ENCODE measurements at places on chromosomes 16 and 17.

- no peak for DNase-seq
Measured at GRCh38 chr16:81004646-81005353, 1.9 kb downstream of the CMC2 start.

DNA sequence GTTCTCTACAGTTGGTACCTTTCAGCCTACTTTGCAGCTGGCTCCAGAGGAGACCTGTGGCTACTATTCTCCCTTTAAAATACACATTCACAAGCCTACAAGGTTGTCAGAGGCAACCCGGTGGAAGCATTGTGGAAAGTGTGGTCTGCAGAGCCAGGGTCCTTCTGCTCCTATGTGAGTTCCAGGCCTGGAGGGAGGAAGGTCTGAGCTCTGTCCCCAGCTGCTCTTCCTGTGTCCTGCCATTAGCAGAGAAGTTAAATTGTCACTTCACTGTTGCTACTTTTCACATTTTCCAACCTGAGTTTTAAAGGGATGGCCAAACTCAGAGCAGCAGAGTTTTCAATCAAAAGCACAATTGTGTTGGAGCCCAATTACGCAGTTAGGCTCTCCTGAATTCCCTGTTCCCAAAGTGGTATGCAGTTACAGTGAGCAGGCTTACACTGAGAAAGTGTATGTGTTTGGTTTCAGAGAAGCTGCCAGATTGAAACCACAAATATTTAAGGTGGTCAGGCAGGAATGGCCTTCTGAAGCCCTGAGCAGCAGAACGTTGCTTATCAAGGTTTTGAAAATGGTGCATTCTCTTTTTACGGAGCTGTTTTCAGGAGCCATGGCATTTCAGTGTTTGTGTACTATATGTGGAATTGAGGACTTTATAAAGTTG, 25.0 kb downstream of the MAP3K3 start:
- DNase-seq: no peak

DNA sequence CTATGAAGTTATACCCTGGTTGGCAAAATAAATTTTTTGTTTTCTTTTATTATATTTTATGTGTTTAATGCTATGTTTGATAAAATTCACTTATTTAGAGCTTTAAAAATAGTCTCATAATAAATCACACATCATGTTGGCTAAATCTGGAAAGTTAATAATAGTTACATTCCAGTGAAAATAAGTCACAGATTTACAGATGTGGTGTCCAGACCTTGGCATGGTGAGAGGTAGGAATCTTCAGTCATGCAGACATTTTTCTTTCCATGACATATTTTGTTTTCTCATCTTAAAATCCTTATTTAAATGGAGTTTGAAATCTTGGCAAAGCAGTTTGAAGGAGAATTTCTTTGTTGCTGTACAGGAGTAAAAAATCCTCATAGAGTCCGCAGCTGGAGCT, 48.1 kb upstream of the GOSR1 start:
- no peak for DNase-seq

DNA sequence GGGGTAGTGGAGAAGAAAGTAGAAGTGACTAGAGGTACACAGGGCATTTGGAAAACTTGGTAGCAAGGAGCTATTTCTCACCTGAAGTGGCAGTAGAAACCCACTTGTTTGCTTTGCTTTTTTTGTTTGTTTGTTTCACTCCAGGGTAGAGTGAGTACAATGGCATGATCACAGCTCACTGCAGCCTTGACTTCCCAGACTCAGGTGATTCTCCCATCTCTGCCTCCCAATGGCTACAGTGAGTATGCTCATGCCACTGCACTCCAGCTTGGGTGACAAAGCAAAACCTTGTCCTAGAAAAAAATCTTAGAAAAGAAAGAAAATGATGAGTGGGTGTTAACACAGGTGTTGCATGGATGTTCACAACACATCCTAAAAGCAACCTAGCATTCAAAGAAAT, 40.4 kb downstream of the SCNN1G start:
- no peak for DNase-seq

DNA sequence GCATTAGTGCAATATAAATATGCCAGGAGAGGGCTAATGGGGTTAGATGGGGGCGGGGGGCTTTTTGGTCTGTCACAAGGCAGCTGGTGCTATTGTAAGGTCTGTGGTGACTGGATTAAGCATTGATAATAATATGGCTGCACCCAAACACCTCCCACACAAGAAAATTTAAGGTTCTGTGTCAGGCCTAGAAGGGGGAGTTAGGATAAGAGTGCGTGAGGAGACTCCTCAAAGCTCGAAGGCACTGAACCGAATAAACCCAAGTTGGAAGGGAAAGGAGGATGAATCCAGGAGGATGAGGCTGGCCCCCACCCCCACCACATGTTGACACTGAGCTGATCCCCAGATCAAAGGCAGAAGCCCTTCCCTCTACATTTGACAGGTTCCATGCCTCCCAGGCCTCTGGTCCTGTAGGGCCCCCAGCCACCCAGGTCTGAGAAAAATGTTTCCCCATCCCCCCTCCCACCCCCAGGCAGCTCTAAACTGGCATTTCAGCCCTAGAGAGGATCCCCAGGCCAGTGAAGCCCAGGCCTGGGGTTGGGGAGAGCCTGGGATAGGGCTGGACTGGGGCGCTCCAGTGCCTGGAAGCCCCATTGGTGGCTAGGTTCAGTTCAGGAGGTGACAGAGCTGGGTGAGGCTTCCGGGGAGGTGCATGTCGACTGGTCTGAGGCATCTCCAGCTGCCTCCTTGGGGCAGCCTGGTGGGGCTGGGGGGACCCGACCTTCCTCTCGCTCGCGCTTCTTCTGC, 1.7 kb downstream of the HOXB1 start:
- no peak for DNase-seq

Measured in Right ventricle myocardium inferior (tissue), 1 donor.